Posterior cingulate gyrus (tissue), 11 donors: ENCODE measurements at places on chromosomes 13 and 19.

DNA sequence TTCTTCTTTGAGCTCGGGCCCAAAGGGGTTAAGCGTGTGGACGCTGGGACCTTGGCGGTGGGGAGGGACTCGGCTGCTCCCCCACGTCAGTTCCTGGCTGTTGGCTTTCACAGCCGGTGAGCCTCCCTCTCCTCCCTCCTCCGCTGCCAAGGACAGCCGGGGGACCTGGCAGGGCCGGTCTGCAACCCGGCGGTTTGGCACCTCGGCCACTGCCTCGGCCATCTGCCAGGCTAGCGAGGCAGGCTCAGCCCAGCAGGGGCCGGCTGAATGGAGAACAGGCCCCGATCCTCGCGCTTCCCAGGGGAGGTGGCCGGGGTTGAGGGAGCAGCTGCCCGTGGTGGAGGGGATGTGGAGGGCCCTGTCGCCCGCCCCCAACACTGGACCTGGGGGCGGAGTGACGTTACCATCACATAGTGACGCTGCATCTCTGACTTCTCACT is 5.0 kb downstream of the TLE5 start:
- DNase-seq, result peak; percentile 93

DNA sequence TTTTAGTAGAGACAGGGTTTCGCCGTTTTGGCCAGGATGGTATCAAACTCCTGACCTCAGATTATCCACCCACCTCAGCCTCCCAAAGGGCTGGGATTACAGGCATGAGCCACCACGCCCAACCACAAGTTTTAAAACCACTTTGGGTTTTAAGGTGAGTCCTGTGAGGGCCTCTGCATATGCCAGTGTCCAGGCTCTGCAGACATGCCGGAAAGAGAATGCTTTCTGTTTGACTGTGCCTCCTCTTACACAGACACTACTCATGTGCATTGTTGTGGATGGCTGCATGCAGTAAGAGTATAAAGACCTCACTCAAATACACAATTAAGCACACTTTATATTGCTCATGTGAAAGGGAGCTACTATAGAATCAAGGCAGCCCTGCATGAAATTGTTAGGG is 20.8 kb upstream of the SLC25A30 start:
- DNase-seq, result no peak

DNA sequence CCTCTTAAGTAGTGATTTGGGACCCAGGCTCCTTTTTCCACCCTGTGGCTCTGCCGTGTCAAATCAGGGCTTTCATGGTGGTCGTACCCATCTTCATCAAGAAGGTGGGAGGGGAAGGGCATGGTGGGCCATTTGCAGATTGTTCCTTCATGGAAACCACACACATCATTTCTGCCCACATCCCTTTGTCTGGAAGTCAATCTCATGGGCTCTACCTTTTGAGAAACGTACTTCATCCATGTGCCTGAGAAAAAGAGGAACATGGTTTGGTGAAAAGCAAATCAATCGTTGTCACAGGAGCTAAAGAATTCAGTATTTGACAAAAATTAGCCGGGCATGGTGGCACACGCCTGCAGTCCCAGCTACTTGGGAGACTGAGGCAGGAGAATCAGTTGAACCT is 233.4 kb downstream of the FOXO1 start:
- DNase-seq, result no peak

GRCh38 chr13:45933203-45933908 is 81.8 kb upstream of the SIAH3 start:
- peak; percentile 47 for DNase-seq

- DNase-seq, result peak; percentile 46
Observed at GRCh38 chr19:46844067-46844489, 6.6 kb downstream of the AP2S1 start.

- DNase-seq, result no peak
Observed at GRCh38 chr13:89432997-89433396, 1761.8 kb downstream of the SLITRK5 start.

- DNase-seq, result no peak
Observed at GRCh38 chr13:45674908-45675307, 27.2 kb upstream of the CBY2 start.

GRCh38 chr19:55632463-55632834 is 8.1 kb upstream of the ZNF784 start:
- peak; percentile 74 for DNase-seq

DNA sequence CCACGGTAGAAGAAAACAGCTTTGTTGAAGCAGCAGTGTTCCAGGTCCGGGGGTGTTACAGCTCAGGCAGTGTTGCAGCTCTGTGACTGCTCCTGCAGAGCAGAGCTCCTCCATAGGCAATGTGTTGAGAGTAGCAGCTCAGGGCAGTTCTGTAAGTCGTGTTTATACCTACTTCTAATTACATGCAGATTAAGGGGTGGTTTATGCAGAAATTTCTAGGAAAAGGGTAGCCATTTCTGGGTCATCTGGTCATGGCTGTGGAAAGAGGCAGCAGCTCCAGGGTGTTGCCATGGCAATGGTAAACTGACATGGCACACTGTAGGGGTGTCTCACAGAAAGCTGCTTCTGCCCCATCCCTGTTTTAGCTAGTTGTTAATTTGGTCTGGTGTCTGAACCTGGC is 316.4 kb downstream of the GPC5 start:
- no peak for DNase-seq

- DNase-seq, result no peak
Observed at GRCh38 chr13:24985107-24985506, 110.8 kb upstream of the PABPC3 start.

DNA sequence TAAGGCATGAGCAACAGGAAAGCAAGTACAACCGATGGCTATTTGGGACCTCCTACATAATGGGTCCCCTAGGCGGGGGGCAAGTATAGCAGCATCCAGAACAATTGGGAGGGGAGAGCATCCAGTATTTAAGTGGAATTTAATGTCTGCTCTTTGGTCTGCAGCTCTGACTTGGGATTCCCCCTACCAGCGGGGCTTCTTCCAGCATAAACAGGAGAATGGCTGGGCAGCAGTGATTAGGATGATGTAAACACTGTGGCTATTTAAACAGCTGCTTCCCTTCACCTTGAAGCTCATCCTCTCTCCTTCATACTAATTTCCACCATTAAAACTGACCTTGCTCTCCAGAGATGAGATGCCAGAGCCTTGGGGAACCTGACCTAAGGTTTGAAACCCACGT is 73.9 kb upstream of the OXGR1 start:
- DNase-seq, result no peak

DNA sequence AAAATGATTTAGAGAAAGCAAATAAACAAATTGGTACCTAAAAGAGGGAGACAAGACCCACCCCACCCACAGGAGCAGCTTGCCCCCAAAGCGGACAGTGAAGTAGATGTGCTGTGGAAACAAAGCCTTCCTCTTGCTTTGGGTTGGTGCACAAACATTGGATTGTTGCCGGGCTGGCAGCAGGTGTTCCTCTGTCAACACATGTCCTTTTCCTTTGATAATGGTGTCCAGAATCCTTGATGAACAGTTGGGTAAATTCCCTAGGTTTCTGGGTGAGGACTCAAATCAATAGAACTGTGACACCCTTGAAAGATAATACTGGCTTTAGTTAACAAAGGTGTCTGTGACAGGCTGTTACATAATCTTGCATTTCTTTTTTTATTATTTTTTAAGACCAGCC is 311.8 kb downstream of the SPRY2 start:
- DNase-seq, result no peak

- peak; percentile 69 for DNase-seq
Observed at GRCh38 chr19:12792051-12792852, 966 bp downstream of the JUNB start.

DNA sequence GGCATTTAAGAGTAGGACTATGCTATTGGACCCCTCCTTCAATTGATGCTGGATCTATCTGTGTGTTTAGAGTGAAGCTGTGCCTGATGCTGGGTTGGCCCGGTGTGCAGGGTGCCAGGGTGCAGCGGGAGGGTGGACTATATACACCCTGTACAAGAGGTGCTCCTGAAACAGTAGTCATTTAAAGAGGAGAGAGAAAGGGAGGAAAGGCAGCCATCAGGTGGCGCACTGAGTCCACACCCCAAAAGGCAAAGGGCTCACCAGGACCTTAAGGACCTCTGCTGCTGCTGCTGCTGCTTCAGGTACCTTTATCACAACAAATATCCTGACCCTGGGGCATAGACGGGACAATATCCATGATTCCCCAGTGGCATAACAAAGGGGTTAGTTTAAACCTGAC is 39.4 kb downstream of the ZNF136 start:
- DNase-seq, result no peak

DNA sequence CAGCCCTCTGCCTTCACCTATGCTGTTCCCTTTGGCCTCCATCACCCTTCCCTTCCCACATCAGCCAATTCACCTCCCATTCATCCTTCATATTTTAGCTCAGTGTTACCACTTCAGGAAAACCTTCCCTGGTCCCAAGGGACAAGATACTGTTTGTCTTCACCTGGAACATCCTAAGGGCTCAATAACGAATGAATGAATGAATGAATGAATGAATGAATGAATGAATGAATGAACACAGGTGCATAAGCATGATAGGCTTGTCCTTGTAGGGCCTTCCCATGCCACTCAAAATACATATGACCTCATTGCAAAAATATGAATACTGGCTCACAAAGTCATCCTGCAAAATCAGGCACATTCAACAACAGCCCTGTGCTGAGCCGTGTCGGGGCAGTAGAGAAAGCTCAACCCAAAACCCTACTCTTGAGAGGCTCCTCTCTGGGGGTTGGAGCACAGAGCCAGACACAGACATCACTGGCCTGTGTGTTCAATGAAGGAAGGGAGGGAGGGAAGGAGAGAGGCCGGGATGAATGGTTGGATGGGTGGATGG is 33.7 kb upstream of the TPM4 start:
- no peak for DNase-seq

DNA sequence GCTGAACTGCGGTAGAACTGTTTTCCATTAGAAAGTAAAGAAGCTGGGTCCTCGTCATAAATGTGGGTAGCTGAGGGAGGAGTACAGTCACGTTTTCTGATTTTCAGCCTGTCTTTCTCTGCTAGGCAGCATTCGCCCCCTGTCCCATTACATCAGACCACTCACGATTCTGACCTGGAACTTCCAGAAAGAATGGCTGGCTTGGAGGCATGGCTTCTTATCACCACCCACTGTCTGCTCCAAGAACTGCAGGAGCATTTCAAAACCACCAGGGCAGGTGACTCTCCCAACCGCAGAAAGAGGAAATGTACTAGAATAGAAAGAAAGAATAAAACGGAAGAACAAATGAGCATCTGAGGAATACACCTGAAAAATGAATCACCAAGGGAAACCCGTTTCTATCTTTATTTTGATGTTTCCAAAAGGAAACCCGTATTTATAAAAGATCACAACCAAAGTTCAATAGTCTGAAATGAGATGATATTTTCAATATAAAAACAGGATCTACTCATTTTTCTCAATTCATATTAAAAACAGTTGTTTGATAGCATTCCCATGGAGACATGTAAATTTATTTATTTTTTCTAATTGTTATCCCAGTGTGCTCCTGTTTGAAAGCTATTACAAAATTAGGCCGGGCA is 22.1 kb upstream of the POMP start:
- DNase-seq, result no peak

GRCh38 chr13:69194130-69194529 is 913.5 kb upstream of the ATXN8OS start:
- DNase-seq, result no peak

GRCh38 chr19:30649934-30650614 is 277.9 kb downstream of the ZNF536 start:
- DNase-seq, result no peak

DNA sequence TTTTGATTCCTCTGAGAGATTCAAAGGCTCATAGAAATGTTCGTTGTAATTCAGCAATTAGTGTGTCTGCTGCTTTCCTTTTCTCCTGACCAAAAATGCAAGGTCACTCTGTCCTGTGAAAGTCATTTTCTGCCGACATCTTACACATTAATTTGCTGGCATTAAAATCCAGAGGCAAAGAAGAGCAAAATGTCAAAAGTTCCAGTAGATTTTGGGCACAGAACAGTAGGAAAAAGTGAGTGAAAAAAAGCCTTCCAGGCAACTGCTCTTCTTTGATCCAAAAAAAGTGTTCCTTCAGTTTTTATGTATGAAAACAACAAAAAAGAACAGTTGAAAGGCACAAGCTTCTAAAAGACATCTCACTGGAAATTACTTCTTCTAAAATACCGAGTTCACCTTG is 413.8 kb downstream of the FOXO1 start:
- DNase-seq, result no peak

GRCh38 chr13:25657157-25657556 is 285.4 kb downstream of the ATP8A2 start:
- DNase-seq, result no peak

DNA sequence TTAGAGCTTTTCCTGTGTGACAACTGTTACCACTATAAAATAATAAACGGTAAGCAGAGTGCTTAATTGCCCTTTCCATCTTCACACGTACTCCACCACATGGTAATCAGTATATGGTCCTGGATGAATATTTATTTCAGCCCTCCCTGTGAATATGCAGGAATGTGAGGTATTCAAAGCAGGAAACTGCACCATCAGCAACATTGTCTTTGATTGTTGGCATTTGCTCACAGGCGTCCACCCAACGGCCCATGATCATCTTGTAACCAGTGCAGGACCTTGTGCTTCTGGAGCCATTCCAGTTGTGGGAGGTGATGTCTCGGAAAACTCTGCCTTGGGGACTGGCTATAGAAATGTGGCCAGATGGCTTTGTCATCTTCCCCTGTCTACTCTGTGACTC is 132.6 kb downstream of the COG6 start:
- DNase-seq, result no peak

- DNase-seq, result no peak
Observed at GRCh38 chr19:14167576-14168138, 31.3 kb upstream of the ASF1B start.

- no peak for DNase-seq
Observed at GRCh38 chr13:106911627-106912026, 343.7 kb upstream of the ARGLU1 start.

- no peak for DNase-seq
Observed at GRCh38 chr13:111119966-111120365, 4.9 kb downstream of the ARHGEF7 start.

DNA sequence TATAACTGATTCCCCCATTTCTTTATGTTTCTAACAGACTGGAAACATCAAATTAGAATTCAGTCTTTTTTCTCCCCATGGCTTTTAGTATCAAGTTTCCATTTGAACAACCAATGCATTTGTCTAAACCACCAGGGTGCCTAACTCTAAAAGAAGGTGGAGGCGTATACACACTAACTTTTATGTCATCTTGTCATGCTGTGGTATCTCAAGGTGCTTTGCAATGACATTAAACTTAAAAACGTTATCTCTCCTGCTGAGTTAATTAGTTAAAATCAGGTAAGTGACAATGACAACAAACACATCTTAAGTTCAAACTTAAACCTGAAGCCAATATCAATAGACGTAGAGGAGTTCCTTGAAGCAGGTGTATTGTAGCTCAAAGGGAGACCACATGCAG is 1001.7 kb downstream of the PCDH17 start:
- DNase-seq, result no peak

- no peak for DNase-seq
Observed at GRCh38 chr13:27728271-27728670, 64.0 kb upstream of the GSX1 start.

- DNase-seq, result peak; percentile 87
Observed at GRCh38 chr19:2546128-2547032, 70.5 kb downstream of the GADD45B start.
